Keratinocyte (primary cell): ENCODE measurements at places on chromosomes 12 and 14.

DNA sequence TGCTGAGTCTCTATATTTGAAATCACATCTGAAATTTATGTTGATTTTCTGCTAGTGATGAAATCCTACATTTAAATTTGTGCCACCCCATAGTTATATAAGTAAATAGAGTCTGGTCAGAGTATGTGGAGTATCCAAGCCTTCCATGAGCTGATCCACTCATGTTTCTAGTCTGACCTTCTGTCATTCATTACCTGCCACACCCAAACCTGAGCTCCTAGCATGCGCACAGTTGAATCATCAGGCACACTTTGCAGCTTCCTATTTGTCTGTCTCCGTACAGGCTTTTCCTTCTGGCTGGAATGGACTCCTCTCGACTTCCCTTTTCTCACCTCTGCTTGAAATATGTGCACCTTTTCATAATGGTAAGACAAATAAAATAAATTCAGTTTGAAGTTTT is 45.3 kb upstream of the LRIG3 start:
- DNase-seq, result no peak

- no peak for DNase-seq
Observed at GRCh38 chr12:24911271-24911791, 37.6 kb downstream of the BCAT1 start.

DNA sequence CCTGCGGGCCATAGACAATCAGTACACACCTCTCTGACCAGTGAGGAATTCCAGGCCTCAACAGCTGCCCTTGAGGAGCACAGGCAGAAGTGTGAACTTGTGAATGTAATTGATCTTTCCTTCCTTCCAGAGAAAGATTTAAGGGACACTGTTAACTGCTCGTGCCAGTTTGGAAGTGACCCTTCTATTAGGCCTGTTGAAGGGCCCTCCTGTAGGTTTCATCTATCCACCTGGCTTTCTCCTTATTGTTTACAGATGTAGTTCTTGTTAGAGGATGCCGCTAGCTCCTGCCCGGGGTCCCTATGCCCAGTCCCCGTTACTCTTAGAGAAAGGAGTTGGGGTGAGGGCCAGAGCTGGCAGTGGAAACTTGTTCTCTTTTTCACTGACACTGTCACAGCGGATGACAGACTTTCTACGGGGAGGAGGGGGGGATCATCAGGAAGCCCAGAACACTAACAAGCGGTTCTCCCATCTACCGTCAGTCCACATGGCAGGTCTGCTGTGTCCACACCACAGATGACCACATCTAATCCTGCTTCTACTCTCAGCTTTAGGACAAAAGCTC is 42.6 kb downstream of the SH2B3 start:
- DNase-seq, result no peak

DNA sequence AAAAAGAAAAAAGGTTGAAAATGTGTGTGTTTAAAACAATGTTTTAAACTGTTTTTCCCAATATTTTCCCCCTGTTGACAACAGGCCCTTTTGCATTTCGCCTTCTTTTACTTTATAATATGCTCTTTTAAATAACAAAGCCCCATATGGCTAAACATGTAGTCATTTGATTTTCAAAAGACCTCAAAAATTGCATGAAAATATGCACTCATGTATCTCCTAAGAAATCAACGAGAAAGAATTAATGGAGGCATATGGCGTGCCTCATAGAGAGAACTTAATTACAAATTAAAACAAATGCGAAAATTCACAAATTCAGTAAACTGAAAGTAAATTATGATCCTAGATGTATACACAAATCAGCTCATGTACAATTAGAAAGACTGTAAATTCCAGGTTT is 202.6 kb upstream of the FOXN3 start:
- no peak for DNase-seq

- no peak for DNase-seq
Observed at GRCh38 chr14:33016613-33017012, 77.9 kb downstream of the NPAS3 start.
